ENCODE measurements at places on chromosomes 13 and 19.

GRCh38 chr13:114121496-114122126, 10.8 kb downstream of the RASA3 start:
- DNase-seq = no peak

- DNase-seq = no peak
Measured at GRCh38 chr13:52599037-52599847, 43.0 kb upstream of the HNRNPA1L2 start.

DNA sequence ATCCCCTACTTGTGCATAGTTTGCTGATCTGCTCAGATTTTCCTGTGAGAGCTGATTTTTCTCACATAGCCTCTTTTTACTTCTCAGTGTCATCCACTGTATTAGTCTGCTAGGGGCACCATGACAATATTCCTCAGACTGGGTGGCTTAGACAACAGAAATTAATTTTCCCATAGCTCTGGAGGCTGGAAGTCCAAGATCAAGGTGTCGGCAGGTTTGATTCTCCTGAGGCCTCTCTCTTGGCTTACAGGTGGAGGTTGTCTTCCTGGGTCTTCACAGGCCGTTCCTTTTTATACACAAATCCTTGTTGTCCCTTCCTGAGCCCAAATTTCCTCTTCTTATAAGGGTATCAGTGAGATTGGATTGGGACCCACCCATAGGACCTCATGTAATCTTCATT, 9.2 kb downstream of the LRCH1 start:
- no peak for DNase-seq

DNA sequence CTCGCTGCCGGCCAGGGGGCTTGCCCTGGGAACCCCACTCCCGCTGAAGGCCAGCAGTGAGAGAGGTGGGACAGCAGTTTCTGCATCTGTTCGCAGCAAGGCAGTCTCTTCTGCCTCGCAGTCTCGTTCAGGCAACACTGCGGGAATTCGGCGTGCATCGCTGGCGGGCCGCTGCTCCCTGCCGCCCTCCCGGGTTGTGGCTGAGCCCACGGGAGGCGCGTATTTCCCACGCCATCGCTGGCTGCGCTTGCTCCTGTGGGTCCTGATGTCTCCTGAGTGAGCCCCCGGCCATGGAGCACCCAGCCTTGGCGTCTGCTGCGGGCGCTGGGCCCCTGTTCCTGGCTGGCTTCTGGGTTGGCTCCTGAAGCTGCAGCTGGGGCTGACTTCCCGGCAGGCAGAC, 227.9 kb downstream of the TEX29 start:
- no peak for DNase-seq

DNA sequence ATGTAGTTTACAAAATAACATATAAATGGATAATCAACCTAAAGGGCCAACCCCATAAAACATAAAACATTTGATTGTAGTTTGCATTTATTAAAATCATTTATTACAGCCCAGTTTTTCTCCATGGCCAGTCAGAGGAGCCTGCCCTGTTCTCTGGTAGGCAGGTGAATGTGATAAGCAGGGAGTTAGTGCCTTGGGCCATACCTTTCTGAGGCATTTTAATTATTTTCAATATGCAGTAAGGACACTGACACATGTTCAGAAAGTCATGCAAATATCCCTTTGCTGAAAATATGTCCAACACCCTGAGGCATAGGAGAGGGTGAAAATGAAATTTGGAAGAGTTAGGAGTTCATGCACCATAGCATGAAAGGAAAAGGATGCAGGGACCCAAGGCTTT, 242.6 kb upstream of the EDNRB start:
- DNase-seq = no peak

GRCh38 chr13:100875392-100876043, 200.9 kb upstream of the TMTC4 start:
- peak; percentile 1 for DNase-seq

- no peak for DNase-seq
Measured at GRCh38 chr13:44403461-44404056, 29.9 kb downstream of the SERP2 start.

- no peak for DNase-seq
Measured at GRCh38 chr19:1151917-1152587, 22.0 kb downstream of the SBNO2 start.

DNA sequence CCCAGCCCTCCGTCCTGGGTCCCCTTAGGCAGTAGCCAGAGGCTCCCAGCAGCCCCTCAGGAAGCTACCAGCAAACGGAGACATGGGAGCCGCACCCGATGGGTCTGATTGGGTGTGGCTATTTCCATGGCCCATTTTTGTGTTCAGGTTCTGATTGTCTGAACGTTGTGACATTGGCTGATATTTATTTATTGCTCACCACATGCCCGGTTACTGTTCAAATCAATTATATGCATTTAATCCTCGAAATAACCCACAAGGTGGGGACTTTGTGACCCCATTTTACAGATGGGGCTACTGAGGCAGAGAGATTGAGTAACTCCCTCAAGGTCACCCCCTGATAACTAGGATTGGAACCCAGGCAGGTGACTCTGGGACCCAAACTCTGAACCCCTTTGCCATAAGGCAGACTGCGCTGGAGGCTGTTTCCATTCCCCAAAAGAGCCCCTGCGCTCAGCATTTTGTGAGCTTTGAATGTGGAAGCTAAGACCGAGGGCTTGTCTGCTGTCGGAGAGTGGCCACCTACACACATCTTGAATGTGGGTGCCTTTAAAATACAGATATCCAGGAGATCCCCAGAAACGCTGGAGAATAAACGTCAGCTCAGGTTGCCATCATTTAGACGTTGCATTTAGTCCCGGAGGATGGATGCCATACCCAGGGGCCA, 13.6 kb upstream of the MCF2L start:
- no peak for DNase-seq

DNA sequence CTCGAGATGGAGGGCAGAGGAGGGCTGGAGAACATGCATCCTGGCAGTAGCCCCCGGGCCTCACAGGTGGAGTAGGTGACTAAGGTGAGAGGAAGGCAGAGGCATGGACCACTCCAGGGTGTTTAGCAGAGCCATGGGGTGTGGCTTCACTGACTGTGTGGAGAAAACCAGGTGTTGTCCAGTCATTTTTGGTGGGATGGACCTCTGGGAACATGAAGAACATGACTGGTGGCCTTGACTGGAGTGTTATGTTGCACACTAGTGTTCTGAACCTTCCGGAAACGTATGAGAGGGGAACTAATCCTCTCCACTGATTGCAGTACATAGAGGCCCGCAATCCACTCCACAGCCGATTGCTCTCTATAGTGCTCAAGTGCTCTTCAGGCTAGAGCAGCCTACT, 16.9 kb downstream of the MED26 start:
- DNase-seq = no peak

DNA sequence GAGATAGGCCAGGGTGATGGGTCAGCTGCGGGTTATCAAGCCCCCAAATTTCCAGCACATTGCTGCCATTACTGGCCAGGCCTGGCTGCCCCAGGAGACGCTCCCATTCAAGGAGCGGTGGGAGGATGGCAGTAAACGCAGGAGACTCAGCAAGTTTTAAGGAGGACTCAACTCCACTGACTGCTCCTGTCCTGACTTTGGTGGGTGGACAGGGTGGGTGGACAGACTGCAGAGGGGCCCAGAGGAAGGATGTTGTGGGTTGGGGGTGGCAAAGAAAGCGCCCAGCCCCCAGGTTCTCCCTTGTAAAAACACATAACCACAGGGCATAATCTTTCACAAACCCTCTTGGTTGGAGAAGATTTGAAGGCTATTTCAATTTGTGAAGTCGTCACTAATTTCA, 4.4 kb downstream of the GJB6 start:
- DNase-seq = no peak

GRCh38 chr13:37587236-37587635, 11.3 kb downstream of the POSTN start:
- no peak for DNase-seq

DNA sequence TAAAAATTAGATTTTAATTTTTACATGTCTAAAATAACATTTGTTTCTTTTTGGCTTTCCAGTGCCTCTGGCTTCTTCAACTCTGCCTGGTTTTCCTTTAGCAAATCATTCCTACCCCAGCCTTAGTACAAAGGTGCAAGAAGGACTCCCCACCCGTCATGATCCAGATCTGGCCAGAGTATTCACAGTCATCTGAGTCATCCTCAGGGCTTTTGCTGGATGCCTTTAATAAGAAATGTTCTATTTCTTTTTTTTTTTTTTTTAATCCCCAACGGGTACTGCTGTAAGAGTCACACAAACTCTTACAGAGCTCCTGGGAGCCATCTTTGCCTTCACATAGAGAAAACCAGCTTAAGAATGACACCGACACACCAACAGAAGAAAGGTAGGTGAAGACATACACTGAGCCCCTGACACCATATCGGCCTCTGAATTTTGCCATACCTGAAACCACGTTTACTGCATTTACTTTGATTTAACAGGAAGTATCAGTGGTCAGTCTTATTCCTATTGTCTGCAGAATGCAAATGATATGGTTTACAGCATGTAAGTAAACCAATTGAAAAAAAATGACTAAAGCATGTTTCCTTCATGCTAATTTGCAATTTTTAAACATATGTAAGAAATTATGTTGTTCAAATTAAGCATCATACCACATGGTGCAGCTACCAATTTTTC, 184.4 kb downstream of the NALCN start:
- DNase-seq = no peak

- no peak for DNase-seq
Measured at GRCh38 chr13:45258334-45258675, 57.5 kb upstream of the KCTD4 start.

DNA sequence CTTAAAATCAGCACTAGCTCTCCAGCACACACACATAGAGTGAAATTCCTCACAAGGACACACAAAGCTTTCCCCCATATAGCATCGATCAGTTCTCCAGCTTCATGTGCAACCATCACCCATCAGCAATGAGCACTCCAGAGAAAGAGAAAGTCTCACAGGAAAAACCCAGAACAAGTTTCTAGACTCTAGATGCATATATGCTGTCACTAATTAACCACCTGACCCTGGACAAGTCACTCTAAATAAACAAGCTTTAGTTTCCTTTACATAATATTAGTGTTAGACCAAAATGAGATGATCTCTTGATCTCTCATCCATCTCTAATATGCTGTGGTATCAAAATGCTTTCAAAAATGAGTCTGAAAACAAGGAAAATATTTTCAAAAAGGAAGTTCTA, 81.2 kb downstream of the TBC1D4 start:
- DNase-seq = no peak

DNA sequence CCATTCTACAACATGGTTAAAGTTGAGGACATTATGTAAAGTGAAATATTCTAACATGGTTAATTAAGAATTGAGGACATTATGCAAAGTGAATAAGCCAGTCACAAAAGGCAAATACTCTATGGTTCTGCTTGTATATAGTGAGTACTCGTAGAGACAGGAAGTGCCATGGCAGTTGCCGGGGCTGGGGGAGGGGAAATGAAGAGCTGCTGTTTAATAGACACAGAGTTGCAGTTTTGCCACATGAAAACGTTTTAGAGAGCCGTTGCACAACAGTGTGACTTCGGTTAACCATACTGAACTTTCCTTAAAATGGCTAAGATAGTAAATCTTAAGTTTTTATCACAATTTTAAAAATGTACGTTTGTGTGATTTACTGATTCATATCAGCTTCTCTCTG, 176.9 kb downstream of the SHISA2 start:
- DNase-seq = peak; percentile 8

DNA sequence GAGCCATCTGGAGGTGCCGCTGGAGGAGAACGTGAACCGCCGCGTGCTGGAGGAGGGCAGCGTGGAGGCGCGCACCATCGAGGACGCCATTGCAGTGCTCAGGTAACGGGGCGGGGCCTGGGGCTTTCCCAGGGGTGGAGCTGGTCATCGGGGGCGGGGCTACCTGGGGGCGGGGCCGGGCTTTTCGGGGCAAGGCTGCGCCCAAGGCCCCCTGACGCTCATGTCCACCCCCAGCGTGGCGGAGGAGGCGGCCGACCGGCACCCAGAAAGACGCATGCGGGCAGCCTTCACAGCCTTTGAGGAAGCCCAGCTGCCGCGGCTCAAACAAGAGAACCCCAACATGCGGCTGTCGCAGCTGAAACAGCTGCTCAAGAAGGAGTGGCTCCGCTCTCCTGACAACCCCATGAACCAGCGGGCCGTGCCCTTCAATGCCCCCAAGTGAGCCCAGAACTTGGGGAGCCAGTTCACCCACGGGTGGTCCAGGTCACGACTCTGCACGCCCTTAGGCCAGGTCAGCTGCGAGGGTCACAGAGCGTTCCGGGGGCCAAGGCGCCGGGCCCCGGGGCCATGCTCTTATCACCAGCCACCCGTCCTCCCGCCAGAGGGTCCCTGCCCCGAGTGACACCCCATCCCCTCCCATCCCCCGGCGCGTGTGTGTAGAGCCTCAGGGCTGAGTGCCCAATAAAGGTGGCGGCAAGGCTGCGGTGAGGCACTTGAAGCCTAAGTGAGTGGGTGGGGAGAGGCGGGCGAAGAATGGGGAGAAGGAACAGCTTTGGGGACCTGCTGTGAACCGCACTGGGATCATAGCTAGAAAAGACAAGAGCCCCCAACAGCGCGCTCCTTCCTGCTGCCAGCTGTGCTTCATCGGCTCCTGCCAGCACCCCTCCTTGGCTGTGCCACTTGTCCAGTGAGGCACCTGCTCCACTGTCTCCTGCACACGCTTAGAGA, 10.7 kb downstream of the CCDC124 start:
- DNase-seq = no peak

DNA sequence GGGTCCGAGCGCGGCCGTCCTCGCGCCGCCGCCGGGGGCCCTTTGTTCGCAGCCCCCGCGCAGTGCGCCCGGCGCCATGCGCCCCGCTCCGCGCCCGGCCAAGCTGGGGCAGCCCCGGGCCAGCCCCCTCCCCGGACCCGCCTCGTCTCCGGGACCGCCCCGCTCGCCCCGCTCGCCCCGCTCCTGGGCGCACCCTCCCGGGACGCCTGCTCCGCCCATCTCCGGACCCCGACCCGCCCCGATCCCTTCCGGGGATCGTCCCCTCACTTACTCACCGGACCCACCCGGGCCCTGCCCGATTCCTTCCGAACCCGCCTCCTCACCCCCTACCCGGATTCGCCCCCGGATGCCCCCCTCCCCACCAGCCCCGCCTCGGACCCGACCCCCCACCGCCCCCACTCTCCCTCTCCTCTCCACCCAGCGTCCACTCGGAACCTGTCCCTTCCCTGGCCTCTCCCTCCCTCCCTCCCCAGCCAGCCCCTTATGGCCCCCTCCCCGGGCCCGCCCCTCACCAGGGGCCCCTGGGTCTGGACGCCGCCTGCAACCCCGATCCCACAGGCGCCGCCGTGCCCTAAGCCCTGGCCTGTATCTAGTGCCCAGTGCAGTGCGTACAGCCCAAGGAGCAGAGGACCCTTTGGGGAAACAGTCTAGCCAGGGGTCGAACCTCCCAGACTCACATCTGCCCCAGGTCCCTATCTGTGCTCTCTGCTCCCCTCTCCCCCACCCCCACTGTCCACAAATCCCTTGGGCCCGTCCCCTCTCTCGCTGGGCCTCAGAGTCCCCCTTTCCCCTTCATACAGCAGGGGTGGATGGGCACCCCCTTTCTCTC, at the start of gene CPAMD8:
CPAMD8 (minus strand) TSS at position 105 of the 829 bp plus-strand sequence. CDS start 168 bp downstream, outside the sequence.
- DNase-seq = no peak

GRCh38 chr13:46640843-46641242, 87.9 kb downstream of the LRCH1 start:
- DNase-seq = peak; percentile 62

GRCh38 chr13:20960663-20961309, 58.2 kb upstream of the XPO4 start:
- no peak for DNase-seq

GRCh38 chr19:16367261-16367683, 42.6 kb downstream of the KLF2 start:
- no peak for DNase-seq

GRCh38 chr19:1279782-1280341, 4.5 kb downstream of the FAM174C start:
- peak; percentile 62 for DNase-seq
